CD4-positive, alpha-beta T cell treated with Interleukin-15 for 4 hours (primary cell): ENCODE measurements at places on chromosomes 6 and 20.

- no peak for DNase-seq
Measured at GRCh38 chr6:37205997-37206340, 36.0 kb downstream of the PIM1 start.

DNA sequence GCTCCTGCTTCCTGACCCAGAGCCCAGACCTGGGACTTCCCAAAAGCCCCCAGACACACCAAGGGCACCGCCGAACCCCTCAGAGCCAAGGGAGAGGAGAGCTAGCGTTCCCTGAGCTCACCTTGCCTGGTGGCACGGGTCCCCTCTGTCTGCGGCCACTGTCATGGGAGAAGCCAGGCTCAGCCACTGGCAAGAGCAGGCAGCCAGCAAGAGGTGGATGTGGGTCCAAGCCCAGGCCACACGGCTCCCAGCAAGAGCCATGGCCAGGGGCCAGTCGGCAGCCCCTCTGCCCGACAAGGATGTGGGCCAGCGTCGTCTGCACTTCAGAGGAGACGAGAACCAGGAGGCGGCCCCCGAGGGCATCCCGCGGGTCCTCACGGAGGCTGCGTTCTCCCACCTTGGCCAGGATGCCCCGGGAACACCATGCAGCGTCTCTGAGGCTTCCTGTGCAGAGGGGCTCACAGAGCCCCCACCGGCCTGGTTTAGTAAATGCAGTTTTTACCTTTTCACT, 2.2 kb upstream of the PPDPF start:
- DNase-seq, result no peak

- no peak for DNase-seq
Measured at GRCh38 chr20:20731945-20732296, 19.5 kb upstream of the RALGAPA2 start.

GRCh38 chr6:165889636-165890403, 226.8 kb upstream of the PDE10A start:
- no peak for DNase-seq

DNA sequence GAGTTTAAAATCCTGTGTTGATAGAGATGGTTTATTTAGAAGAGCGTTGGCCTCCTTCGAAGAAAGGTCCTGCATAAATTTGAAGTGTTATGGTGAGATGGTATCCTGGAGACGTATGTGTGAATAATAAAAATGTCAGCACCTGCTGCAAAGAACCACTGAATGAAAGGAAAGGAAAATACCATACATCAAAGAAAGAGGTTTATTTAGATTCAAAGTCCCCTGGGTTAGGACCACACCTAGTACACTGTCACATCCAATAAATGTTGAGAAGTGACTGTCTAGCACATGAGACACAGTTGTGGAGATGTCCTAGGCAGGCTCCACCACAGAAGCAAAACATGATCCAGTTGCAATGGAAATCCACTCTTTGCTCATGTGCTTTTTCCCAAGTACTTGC, 214.7 kb downstream of the PAX1 start:
- no peak for DNase-seq

DNA sequence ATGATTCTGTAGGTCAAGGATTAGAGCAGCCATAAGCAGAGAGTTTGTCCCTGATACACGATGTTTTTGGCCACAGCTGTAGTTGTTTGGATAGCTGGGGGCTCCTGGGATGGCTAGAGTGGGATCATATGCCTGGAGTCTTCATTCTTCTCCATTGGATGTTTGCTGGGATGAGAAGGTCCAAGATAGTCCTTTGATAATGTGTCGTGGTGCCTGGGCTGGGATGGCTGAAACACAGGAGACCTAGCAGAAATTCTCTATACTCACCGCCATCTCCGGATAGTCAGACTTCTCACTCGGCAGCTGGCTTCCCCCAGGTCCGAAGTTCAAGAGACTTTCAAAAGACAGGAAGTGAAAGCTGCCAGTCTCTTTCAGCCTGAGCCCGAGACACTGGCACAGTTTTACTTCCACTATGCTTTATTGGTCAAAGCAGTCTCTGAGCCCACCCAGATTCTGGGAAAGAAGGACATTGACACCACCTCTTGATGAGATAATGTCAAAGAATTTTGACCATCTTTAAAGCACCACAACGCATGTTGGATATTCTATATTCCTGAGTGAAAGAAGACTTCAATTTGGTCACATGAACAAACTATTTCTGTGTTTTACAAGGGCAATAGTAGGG, 16.0 kb downstream of the MARCKS start:
- peak; percentile 12 for DNase-seq

GRCh38 chr6:168122011-168122410, 43.0 kb upstream of the FRMD1 start:
- no peak for DNase-seq

GRCh38 chr6:111942561-111942960, 69.3 kb upstream of the FYN start:
- no peak for DNase-seq

- DNase-seq, result no peak
Measured at GRCh38 chr20:51750770-51751388, 17.3 kb downstream of the ATP9A start.

- DNase-seq, result no peak
Measured at GRCh38 chr6:45651301-45651700, 273.6 kb upstream of the SUPT3H start.

DNA sequence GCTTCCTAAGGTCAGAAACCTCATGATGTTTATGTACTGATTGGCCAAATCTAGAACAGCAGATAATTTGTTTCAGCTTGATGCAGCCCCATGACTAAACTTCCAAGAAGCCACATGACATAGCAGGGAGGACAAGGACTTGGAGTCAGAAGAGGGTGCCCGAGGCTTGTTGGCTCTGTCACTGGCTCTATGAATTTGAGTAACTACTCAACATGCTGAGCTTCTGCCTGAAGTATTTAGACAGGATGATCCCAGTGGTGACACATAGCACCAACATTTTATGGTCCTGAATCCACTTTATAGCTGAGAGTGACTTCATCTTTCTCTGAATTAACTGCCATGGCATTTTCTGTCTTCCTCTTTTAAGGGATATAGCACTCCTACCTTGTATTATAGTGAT, 13.5 kb upstream of the TBX18 start:
- no peak for DNase-seq

- no peak for DNase-seq
Measured at GRCh38 chr20:20518263-20518662, 150.4 kb downstream of the INSM1 start.

- DNase-seq, result no peak
Measured at GRCh38 chr6:43278524-43279078, 19.5 kb upstream of the SLC22A7 start.

DNA sequence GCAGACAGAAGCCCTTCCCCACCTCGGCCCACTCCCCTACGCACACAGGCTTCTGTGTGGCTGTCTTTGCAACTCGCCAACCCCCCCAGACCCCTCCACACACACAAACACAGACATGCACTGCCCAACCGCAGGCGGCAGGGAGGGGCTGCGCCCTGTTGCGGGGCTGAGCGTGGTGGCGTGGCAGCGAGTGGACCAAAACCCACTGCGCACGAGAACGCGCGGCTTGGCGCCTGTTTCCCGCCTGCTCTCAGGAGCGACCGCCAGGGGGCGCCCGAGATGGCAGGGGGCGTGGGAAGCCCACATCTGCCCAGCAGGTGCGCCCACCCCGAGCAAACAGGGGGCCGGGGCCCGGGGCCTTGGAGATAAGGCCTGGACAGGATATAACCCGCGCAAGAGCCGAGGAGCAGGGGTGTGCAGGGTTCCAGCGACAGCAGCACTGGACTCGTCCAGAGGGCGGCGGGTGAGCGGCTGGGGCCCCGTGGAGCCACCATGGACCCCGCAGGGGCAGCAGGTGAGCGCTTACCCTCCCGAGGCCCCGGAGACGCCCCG, at the start of gene RBPJL:
Gene RBPJL (plus strand): TSS at position 410 of the 552 bp plus-strand sequence. CDS start 83 bp downstream, at position 493.
- peak; percentile 20 for DNase-seq

- DNase-seq, result no peak
Measured at GRCh38 chr6:76792394-76792793, 670.9 kb downstream of the HTR1B start.

GRCh38 chr20:41204304-41205265, 67.2 kb downstream of the PLCG1 start:
- no peak for DNase-seq

- no peak for DNase-seq
Measured at GRCh38 chr6:163507965-163508364, 93.4 kb downstream of the QKI start.
